ENCODE measurements at places on chromosomes 4 and X.

- no peak for DNase-seq
Measured at GRCh38 chr4:87360338-87360935, 30.6 kb downstream of the HSD17B11 start.

DNA sequence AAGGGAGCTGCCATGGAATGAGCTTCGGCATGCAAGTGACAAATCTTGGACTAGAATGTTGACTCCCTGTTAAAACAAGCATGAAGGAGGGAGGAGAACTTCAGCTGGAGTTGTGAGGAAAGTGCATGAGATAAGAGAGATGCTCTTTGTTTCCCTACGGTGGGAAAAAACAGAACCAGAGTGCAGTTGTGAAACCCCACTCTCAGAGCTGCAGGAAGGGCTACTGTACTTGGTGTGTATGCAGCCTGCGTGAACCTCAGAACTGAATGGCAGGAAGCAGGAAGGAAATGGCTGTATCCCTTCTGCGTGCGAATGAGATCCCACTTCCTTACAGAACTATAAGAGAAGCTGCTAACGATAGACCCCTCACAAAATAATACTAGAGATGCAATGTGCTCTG lies 57.2 kb downstream of the EGF start:
- DNase-seq: no peak

DNA sequence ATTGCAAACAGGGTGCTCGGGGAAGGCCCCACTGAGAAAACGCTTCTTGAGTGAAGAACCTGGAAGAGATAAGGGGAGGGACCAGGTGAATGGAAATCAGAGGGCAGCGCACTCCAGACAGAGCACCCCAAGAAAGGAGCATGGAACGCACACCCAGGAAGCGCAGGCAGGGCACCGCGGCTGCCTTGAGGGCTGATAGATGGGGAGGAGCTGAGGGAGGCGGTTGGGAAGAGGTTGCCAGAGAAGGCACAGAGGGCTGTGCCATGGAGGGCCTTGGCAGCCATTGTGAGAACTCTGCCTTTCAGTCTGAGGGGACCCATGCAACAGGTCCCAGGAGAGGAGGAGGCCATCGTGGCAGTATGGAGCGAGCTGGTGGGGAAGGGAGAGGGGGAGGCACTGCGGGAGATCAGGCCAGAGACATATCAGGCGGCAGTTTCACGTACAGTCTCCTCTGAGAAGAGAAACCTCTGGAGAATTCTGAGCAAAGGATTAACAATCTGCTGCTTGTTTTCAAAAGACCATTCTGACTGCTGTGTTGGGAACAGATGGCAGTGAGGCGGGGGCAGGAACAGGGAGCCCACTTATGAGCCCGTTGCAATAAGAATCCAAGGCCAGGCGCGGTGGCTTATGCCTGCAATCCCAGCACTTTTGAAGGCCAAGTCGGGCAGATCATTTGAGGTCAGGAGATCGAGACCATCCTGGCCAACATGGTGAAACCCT lies 83.7 kb downstream of the PCYT1B start:
- no peak for DNase-seq

- no peak for DNase-seq
Measured at GRCh38 chr4:174334628-174335027, 50.9 kb downstream of the CEP44 start.

- no peak for DNase-seq
Measured at GRCh38 chrX:77446908-77447652, at the start of gene FGF16. FGF16 (plus strand) TSS chrX:77447389; CDS start chrX:77447675, 286 bp downstream.

GRCh38 chrX:21479695-21480270 lies 105.6 kb downstream of the CNKSR2 start:
- DNase-seq: peak; percentile 9

DNA sequence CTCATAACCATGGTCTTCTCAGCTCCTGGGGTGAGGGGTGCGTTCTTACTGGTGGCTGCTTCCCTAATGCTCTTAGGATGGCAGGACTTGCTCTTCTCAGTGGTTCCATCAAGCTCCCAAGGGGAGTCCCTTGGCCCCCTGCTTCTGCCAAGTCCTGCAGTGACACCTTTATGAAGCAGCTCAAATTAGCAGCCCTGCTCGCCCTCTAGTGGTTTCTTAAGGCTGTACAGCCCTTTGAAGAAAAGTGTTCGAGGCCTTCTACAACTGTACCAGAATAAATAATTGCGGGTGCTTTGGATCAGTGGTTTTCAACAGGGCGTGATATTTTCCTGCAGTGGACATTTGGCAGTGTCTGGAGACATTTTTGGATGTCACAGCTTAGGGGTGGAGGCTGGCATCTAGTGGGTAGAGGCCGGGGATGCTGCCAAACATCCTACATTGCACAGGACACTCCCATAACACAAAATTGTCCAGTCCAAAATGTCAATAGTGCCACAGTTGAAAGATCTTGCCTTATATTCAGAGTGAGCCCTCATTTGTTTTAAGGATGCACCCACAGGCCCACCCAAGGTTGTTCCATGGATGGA lies 204.7 kb upstream of the S100G start:
- DNase-seq: no peak

GRCh38 chrX:1215123-1215823 lies 2.8 kb upstream of the CRLF2 start:
- DNase-seq: no peak

DNA sequence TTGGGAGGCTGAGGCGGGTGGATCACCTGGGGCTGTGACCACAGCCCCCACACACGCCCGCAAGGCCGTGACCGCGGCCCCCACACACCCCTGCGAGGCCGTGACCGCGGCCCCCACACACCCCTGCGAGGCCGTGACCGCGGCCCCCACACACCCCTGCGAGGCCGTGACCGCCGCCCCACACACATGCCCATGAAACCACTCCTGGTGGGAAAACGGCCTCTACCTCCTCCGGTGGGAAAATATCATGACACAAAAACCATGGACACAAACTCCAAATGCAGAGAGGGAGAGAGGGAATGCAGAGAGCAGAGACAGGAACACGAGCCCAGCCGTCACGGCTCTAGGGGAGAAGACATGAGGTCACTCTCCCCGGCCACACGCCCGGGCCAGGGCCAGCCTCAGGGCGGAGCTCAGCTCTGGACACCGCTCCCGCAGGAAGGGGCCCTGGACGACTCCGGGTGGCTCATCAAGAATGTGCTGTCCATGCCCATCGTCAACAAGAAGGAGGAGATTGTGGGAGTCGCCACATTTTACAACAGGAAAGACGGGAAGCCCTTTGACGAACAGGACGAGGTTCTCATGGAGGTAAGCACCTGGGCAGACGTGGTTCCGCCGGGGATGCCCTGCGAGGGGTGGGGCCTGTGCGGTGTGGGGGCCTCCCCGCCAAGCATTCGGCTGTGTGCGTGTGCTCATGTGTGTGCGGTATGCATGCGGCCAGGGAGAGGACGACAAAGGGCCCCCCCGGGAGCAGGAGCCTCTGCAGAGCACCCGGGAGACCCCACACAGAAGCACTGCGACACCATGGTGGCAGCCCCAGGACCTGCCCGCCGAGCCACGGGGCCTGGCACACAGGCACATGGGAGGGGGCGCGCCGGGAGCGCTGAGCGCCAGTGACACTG lies 17.4 kb downstream of the ATP5ME start:
- DNase-seq: no peak

All from epithelial cell of proximal tubule (primary cell).